ENCODE measurements at places on chromosomes 6 and 20. TPM values are rescaled to one million over a fixed set of nuclear protein-coding genes. Genes with fewer than 3 reads are reported as not detected.
A peak's percentile ranks its signal among the peaks of the same experiment; 100 is the strongest.

DNA sequence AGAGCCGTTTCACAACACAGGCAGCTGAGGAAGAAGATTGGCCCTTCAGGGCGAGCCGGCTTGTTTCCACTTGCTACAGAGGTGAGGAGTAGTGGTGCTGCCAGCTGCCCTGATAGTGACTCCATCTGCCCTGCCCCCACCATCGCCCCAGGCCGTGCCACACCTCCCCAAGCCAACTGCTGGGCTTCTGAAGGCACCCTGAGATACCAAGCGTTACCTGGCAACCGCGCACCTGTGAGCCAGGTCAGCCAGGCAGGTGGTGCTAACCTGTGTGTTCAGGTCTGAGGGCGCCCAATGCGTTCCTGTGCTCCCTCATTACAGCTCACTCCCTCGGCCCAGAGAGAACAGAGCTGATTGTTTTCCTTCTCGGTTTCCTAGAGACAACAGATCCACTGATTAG lies 299.1 kb upstream of the ID4 start:
- no peaks in the 10 kb centered on the region for H3K27me3 ChIP-seq
- H3K36me3 ChIP-seq = no peaks in the 10 kb centered on the region

DNA sequence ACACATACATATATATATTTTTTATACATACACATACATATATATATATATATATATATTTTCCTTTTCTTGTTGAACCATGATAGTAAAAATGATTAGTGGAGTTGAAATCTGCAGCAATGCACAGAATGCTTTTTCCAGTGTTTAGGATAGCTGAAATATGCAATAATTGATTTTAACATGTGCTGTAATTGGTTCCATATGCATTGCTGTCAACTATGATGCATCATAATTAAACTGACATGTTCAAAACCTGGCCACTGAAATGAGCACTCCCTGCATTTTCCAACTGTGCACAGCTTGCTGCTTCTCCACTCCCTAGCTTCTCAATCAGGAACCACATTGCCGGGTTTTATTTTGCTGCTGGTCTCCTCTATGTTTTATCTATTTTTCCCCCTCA lies 358.3 kb downstream of the PAX1 start:
- no peak for DNase-seq
- H3K4me1 ChIP-seq = no peaks in the 10 kb centered on the region
- no peaks in the 10 kb centered on the region for H3K27me3 ChIP-seq
- no peak overlapping the region for H3K4me3 ChIP-seq

GRCh38 chr6:170280689-170281045 lies 10.2 kb downstream of the DLL1 start:
- H3K27me3 ChIP-seq = peaks cover 3% of the 10 kb centered on the region
- peak overlapping the region; percentile 71 for H3K27ac ChIP-seq
- peak overlapping the region; percentile 71 for H3K4me3 ChIP-seq

DNA sequence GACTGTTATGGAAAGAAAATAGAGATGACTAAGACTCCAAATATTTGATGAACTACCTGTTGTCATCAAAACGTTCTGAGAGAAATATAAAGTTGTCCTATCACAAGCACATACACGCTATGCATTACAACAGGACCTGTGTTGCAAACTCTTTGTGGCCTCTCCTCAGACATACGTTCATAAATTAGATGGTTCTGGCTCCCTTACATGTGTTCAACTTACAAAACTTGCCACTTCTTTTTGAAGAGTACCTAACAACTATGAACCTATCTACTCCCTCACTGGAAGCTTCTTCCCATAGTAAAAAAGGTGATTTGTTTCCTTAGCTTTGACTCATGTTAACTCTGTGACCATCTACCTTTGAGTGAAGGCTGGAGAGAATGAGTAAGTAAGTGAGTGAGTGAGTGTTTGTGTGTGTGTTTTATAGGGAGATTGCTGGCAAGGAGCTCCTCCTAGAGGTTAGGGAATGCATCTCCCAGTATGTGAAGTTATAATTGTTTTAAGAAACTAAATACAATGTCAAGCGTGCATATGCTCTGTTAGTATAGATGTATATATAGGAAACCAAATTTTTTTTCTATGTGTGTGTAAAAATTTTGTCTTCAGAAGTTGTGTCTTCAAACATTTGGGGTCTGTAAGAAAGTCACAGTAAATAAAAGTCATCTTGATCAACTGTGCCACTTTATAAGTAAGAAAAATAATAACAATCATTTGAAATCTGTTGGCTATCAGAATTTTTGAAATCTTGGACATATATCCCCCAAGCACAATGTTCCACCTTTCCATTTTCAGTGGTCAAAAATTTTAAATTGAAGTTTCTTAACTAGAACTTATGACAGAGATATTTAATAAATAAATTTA lies 1211.1 kb upstream of the GJE1 start:
- H3K27ac ChIP-seq = no peak overlapping the region
- no peak overlapping the region for H3K4me3 ChIP-seq
- H3K36me3 ChIP-seq = no peaks in the 10 kb centered on the region
- DNase-seq = no peak
- peaks cover 2% of the 10 kb centered on the region for H3K27me3 ChIP-seq

- no peaks in the 10 kb centered on the region for H3K36me3 ChIP-seq
- no peak overlapping the region for H3K4me3 ChIP-seq
- no peak overlapping the region for H3K27ac ChIP-seq
- no peaks in the 10 kb centered on the region for H3K4me1 ChIP-seq
- H3K27me3 ChIP-seq = no peaks in the 10 kb centered on the region
Observed at GRCh38 chr6:102064142-102064541, 670.6 kb downstream of the GRIK2 start.

GRCh38 chr6:151209071-151209831 lies 30.5 kb upstream of the AKAP12 start:
- no peaks in the 10 kb centered on the region for H3K4me1 ChIP-seq
- H3K27ac ChIP-seq = no peak overlapping the region
- H3K27me3 ChIP-seq = peaks cover 16% of the 10 kb centered on the region

DNA sequence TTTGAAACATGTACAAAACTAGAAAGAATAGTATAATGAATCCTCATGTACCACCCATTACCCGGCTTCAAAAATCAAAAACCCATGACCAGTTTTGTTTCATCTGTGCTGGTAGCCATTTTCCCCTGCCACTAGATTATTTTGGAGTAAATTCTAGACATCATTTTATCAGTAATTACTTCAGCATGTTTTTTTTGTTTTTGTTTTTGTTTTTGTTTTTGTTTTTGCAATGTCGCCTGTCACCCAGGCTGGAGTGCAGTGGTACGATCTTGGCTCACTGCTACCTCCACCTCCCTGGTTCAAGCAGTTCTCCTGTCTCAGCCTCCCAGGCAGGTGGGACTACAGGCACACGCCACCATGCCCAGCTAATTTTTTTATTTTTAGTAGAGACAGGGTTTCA lies 8.0 kb upstream of the PKIG start:
- H3K27ac ChIP-seq = no peak overlapping the region
- no peak overlapping the region for H3K4me3 ChIP-seq
- H3K36me3 ChIP-seq = no peaks in the 10 kb centered on the region

- H3K4me1 ChIP-seq = no peaks in the 10 kb centered on the region
- no peak overlapping the region for H3K27ac ChIP-seq
- H3K27me3 ChIP-seq = peaks cover 3% of the 10 kb centered on the region
Observed at GRCh38 chr6:163701762-163702161, 287.2 kb downstream of the QKI start.

- no peaks in the 10 kb centered on the region for H3K4me1 ChIP-seq
- no peak overlapping the region for H3K27ac ChIP-seq
- no peak for DNase-seq
- H3K36me3 ChIP-seq = no peaks in the 10 kb centered on the region
Observed at GRCh38 chr6:163776196-163776905, 361.8 kb downstream of the QKI start.

DNA sequence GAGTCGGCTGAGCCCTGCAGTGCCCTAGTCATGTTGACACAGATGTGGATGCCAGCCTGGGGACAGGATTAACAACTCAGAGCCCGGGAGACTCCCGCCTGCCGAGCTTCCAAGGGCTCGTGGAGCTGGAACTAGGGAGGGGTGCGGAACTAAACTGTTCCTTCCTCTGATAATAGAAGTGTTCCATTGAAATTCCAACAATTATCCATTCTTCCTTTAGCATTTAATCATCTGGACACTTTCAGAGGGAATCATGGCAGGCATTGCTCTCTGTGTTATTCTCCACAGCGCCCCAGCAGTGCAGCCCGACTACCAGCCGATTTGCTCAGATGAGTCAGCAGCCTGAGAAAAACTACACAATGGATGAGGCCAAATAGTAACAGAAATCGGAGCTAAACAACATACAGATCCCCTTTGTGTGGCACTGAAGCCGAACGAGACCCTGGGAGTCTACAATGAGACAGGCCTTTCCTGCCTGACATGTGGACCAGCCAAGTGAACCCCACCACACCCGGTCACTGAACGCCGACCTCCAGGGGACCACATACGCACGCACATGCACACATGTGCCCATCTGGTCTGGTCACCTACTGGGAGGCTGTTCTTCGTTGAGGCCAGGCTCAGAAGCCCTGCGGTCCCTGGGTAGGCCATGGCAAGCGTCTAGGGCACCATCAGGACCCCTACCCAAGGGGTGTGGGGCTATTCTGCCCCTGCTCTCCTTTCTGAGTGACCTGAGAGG lies 238.4 kb upstream of the AFDN start:
- peaks cover 3% of the 10 kb centered on the region for H3K36me3 ChIP-seq
- DNase-seq = no peak
- no peak overlapping the region for H3K4me3 ChIP-seq
- peaks cover 10% of the 10 kb centered on the region for H3K27me3 ChIP-seq

DNA sequence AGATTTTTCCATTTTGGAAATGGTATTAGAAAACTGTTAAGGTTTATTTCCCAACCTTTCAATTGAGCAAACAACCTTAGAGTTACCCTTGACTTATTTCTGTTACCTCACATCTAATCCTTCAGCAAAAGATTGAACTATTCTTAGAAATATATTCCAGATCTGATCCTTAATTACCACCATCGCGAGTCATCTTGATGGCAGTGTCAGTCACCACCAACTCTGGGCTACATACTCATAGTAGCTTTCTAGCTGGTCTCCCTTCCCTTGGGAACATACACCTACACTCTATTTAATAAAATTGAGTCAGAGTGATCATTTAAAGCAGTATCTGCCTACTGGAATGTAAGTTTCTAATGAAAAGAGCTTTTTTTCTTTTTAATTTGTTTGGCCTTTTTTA lies 308.2 kb downstream of the EYS start:
- no peaks in the 10 kb centered on the region for H3K4me1 ChIP-seq
- no peak for DNase-seq
- H3K4me3 ChIP-seq = no peak overlapping the region
- no peak overlapping the region for H3K27ac ChIP-seq
- H3K36me3 ChIP-seq = no peaks in the 10 kb centered on the region

- H3K36me3 ChIP-seq = peaks cover 7% of the 10 kb centered on the region
- H3K4me1 ChIP-seq = peaks cover 3% of the 10 kb centered on the region
- H3K4me3 ChIP-seq = no peak overlapping the region
- DNase-seq = no peak
- no peak overlapping the region for H3K27ac ChIP-seq
Observed at GRCh38 chr20:13753436-13754036, 31.2 kb downstream of the ESF1 start.

GRCh38 chr6:12047304-12047703 lies 35.2 kb downstream of the HIVEP1 start:
- peaks cover 17% of the 10 kb centered on the region for H3K36me3 ChIP-seq
- H3K27me3 ChIP-seq = no peaks in the 10 kb centered on the region
- no peak overlapping the region for H3K4me3 ChIP-seq
- peaks cover 46% of the 10 kb centered on the region for H3K4me1 ChIP-seq
- peak overlapping the region; percentile 10 for H3K27ac ChIP-seq

- no peak overlapping the region for H3K27ac ChIP-seq
- H3K27me3 ChIP-seq = peaks cover 15% of the 10 kb centered on the region
- H3K4me1 ChIP-seq = no peaks in the 10 kb centered on the region
- no peak for DNase-seq
- H3K4me3 ChIP-seq = no peak overlapping the region
- H3K36me3 ChIP-seq = no peaks in the 10 kb centered on the region
Observed at GRCh38 chr6:17813542-17813941, 106.8 kb upstream of the NUP153 start.

DNA sequence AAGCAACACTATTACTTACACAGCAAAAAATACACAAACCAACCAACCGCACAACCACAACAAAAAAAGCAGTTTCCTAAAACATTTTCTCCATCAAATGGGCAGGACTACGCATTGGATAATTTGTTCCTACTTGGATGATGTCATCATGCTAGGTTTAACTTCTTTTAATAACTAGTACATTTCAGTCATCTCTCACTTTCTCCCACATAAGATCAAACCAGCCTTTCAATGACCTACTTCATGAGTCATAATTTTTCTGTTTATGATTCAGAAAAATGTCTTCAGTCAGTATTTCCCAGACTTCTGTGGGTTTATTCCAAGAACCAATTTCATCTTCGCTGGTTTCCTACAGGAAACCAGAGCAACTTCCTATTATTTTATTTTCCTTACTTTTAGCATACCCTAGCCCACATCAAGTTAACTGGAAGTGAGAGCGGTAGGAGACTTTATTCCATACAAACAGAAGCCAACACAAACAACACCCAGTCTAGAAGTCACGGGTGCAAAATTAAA lies 134.2 kb downstream of the GMDS start:
- DNase-seq = no peak
- peak overlapping the region; percentile 51 for H3K27ac ChIP-seq
- H3K36me3 ChIP-seq = peaks cover 18% of the 10 kb centered on the region
- H3K4me1 ChIP-seq = peaks cover 15% of the 10 kb centered on the region
- no peaks in the 10 kb centered on the region for H3K27me3 ChIP-seq

- H3K27ac ChIP-seq = no peak overlapping the region
- no peak for DNase-seq
- peaks cover 12% of the 10 kb centered on the region for H3K27me3 ChIP-seq
- H3K36me3 ChIP-seq = no peaks in the 10 kb centered on the region
- no peaks in the 10 kb centered on the region for H3K4me1 ChIP-seq
- no peak overlapping the region for H3K4me3 ChIP-seq
Observed at GRCh38 chr6:57242505-57242904, 20.4 kb upstream of the RAB23 start.

- no peak overlapping the region for H3K4me3 ChIP-seq
- H3K36me3 ChIP-seq = no peaks in the 10 kb centered on the region
- H3K27ac ChIP-seq = no peak overlapping the region
- no peaks in the 10 kb centered on the region for H3K27me3 ChIP-seq
Observed at GRCh38 chr20:6735942-6736845, 31.3 kb upstream of the BMP2 start.

DNA sequence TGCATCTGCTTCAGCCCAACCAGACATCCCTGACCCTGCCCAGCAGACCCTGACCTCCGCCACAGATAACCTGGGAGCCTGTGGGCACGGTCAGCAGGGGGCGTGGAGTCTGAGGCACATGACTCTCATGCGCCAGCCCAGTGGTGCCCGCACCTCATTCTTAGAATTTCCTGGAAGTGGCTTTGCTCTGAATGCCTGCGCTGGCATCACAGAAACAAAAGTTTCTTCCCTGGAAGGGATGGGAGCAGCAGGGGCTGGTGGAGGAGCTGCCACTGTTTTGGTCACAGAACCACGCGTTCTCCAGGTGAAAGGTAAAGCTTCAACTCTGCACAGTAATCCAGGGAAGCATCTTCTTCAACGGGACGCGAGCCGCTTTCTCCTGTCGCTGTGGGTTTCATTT lies 67.9 kb upstream of the DUSP22 start:
- H3K4me1 ChIP-seq = peaks cover 44% of the 10 kb centered on the region
- no peaks in the 10 kb centered on the region for H3K27me3 ChIP-seq
- H3K27ac ChIP-seq = peak overlapping the region; percentile 97
- no peak for DNase-seq

- H3K27ac ChIP-seq = no peak overlapping the region
- H3K27me3 ChIP-seq = no peaks in the 10 kb centered on the region
Observed at GRCh38 chr6:130859161-130859867, 32.1 kb downstream of the SMLR1 start.

Gene SEL1L2
- not detected for total RNA-seq

Gene CSTF1
- 58.3 TPM for total RNA-seq

Gene BCAS1
- not detected for total RNA-seq

Gene NPBWR2
- total RNA-seq = not detected

Gene DEFB125
- total RNA-seq = not detected

Gene BACH2
- total RNA-seq = 61.7 TPM

All from activated naive CD8-positive, alpha-beta T cell treated with anti-CD3 and anti-CD28 coated beads, Interleukin-2, amount 10 ng/mL, durations not matched to agents 7 days and 5 days (primary cell).